ENCODE measurements at places on chromosomes 7 and 10.

DNA sequence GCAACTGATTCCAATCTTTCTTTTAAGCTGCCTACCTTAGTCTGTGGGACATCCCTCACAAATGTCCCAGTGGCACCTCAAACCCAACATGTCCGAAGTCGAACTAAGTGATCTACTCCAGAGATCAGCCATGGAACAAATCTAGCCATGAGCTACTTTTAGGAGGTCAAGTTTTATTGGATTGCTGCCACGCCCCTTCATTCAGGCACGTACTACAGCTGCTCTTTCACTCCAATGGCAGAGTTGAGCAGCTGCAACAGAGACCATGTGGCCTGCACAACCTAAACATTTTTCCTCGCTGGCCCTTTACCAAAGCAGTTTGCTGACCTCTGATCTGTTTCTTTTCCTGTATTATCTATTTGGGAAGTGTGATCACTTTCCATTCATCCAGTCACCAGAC lies 192.4 kb upstream of the CDCA7L start:
- DNase-seq, result no peak

DNA sequence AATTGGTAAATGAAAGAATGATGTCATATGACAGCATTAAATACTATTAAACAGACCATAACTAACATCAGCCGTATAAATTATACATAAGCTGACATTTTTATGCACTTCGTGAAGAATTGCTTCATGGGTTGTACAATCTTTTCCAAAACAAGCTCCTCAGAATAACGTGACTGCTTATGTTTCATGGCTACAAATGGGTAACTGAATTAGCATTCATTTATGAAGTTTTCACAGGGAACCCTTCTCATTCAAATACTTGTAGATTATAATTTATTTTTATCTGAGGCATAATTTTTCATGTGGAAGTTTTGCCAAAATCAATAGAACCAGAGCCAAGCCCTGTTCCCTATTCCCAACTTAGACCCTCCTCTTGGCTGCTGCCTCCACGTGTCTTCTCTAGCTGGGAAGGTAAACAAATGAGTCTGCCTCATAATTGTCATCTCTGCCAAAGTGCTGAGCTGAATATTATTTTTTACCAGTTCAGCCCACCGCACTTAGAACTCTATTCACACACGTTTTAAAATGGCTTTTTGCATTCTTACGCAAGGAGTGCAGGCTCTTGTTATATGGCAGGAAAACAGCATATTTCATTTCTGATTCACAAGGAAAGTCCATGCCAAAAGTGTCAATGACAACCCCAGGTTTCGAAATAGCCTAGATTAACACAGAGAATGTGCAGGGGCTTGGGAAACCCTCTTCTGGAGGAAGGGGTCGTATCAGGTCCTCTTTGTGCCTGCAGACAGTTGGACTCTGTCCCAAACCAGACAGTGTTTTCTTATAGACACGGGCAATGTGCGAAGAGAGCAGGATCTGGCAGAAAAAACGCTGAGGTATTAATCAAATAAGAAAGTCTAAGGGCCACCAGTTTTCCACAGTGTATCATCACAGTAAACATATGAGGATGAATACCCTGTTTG lies 370.7 kb upstream of the MGMT start:
- DNase-seq, result peak; percentile 81

- DNase-seq, result no peak
These were observed 2.2 kb downstream of the TRIM56 start for GRCh38 chr7:101087334-101088068.

- no peak for DNase-seq
These were observed 24.8 kb downstream of the BRAF start for GRCh38 chr7:140899883-140900282.

DNA sequence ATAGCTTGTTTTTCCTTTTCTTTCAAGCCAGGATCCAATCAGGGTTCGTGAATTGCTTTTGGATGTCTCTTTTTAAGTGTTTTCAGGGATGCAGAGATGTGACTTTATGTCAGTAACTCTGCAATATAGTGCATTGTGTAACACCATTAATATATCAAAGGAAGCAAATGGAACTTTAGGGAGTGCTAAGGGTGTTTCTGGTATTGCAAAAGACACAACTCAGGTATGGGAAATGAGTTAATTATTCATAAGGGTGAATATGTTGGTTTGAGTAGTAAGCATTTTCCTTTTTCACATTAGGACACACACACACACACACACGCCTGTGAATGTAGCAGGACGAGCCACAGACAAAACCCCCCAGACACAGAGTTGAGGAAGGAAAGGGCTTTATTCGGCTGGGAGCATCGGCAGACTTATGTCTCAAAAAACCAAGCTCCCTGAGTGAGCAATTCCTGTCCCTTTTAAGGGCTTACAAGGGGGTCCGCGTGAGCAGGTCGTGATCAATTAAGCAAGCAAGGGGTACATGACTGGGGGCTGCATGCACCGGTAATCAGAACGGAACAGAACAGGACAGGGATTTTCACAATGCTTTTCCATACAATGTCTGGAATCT lies 31.8 kb upstream of the GSDME start:
- no peak for DNase-seq

DNA sequence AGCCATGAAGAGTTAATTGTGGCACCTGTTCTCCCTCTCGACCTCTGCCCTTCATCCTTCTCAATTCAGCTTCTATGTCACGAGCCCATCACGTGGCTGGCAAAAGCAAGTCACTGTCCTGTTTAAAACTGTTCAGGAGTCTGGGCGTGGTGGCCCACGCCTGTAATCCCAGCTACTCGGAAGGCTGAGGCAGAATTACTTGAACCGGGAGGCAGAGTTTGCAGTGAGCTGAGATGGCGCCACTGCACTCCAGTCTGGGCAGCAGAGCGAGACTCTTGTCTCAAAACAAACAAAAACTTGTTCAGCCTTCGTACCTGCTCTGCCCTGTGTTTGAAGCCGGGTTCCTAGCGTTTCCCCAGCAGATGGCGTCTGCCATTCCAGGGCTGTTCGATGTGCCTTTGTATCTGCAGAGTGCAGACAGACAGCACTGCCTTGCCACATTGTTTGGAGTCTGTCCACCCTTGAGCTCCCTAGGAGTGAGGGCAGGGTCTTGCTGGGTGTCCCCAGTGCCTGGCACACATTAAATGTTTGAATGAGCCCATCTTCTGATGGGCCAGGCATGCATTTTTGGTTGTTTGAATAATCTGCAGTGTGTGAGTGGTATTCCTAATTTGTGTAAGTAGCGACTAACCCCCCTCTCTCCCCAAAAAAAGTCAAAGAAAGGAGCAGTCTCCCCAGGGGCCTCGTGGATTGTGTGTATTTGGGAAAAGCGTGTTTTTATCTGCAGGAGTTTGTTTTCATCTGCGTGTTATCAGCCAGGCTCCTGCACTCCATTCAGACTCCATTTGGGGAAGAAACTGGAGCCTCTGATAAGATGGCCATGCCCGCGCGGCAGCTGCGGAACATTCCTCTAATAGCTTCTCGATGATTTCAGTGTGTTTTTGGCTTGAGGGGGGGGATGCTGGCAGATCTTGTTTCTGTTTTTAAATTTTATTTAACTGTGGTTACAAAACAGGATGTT lies 61.2 kb downstream of the DNAJB6 start:
- peak; percentile 41 for DNase-seq

- no peak for DNase-seq
These were observed 90.5 kb downstream of the CLEC2L start for GRCh38 chr7:139613971-139614411.

DNA sequence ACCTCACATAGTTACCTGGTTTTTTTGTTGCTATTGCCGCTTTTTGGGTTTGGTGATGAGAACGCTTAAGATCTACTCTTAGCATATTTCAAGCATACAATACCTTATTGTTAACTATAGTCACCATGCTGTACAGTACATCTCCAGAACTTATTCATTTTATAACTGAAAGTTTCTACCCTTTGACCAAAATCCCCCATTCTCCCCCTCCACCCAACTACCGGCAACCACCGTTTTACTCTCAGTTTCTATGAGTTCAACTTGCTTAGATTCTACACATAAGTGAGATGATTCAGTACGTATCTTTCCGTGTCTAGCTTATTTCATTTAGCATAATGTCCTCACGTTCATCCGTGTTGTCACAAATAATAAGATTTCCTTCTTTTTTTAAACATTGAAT lies 86.7 kb upstream of the IL6 start:
- no peak for DNase-seq

DNA sequence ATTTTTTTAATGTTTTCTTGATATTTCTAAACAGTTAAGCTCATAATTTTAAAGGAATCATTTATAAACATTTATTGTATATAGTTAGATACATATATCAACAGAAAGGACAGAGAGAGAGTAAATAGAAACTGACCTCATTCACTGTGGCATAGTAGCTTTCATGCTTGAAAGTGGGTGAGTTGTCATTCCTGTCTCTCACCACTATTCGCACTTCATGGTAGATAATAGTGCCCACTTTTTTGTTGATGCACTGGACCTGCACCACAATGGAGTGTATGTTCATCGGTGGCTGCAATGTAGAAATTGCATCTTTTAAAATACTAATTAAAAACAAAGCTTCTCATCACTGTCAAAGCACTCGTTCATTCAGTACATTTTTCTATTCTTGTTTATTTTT lies 432.0 kb downstream of the PCDH15 start:
- DNase-seq, result no peak

DNA sequence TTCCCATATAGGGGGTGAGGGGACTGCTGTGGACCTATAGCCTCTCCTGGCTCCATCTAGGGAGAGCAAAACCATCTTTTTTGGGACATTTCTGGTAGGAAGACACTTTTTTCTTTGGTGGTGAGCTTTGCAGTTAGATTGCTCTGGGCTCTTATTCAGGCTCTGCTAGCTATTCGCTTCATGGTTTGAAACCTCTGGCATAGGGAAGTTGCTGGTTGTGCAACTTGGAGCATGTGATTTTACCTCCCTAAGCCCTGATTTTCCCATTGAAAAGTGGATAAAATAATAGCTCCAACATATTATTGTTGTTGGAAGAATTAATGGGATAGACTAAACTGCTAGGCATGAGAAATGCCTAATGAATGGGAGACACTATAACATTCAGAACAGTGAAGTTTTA lies 69.6 kb downstream of the CYP26A1 start:
- no peak for DNase-seq

DNA sequence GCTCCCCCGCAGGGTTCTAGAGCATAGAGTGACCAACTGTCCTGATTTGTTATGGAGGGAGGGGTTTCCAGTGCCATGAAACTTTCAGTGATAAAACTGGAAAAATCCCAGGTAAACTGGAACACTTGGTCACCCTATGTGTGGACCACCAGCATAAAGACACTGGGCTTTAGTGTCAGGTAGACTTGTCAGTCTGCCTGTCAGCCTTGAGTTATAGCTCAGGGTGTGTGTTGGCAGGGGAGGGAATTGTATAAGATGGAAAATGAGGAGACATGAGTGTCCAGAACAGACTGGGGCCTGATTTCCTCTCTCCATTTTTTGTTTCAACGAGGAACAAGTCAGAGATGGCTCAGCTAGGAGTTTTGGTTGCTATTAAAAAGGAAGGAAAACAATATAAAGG lies 10.2 kb upstream of the EFCAB10 start:
- no peak for DNase-seq

DNA sequence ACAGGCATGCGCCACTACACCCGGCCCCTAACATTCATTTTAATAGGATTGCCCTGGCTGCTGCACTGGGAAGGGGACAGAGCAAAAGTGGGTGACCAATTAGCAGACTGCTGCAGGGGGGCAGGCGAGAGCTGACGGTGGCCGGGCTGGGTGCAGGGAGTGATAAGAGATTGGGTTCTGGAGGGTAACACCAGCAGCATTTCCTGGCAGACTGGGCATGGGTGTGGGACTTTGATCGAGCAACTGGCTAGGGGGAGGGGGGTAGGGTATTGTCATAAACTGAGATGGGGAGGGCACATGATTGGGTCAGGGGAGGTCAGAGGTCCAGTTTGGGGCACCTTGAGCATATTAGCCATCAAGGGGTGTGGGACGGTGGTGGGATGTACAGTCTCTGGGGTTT lies 20.2 kb upstream of the AMZ1 start:
- no peak for DNase-seq

DNA sequence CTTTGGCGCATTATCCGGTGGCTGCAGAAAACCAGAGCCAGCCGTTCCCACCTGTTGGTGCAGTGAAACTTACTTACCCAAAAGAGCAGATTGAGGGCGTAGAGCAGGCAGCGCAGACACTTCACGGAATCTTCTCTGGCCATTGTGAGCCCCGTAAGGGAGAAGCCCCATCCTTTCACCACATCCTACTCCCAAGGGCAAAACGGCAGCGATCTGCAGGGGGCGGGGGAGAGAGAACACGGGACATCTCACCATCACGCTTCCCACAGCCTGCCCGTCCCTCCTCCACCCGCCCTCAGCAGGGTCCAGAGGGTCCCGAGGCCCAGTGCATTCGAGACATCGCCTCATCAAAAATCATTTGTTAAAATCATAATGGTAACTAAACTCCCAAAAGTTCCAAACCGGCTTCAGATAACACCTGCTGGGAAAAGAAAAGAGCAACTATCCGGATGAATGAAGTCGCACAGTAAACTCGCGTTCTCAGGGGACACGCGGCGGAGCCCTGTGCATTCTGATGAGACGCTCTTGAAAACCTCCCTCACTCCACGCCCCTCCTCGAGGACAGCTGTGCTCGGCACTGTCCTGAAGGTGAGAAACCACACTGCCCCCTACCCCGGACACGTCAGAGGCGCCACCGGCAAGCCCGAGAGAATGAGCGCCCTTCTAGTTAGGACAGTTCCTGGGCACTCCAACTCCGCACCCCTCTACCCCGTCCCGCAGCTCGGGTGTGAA lies 1.2 kb downstream of the TSPAN12 start:
- DNase-seq, result peak; percentile 10

DNA sequence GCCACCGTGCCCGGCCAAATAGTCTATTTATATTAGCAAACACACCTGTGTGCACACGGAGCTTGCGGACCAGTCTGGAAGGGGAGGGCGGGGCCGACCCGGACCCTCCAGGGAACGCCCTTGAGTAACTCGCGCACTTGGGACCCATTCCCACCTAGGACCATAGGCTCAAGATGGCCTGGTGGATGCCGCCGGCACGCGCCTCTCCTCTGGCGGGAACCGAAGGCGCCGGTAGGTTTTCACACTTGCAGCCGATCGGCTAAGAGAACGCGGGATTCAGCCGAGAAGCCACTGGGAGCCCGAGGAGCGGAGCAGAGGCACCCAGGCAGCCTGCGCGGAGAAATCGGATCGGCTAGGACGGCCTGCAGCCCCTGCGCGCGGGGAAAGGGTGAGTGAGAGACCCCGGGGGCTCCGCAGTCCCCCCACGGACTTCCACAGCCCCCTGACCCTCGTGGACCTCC lies 18.9 kb downstream of the IFT22 start:
- no peak for DNase-seq

Measured in astrocyte of the spinal cord (primary cell).